ENCODE measurements at places on chromosomes 11 and 22.

GRCh38 chr11:2748814-2749554, 49.2 kb upstream of the KCNQ1OT1 start:
- no peak for DNase-seq

- no peak for DNase-seq
Measured at GRCh38 chr11:638631-639331, 1.7 kb downstream of the DRD4 start.

DNA sequence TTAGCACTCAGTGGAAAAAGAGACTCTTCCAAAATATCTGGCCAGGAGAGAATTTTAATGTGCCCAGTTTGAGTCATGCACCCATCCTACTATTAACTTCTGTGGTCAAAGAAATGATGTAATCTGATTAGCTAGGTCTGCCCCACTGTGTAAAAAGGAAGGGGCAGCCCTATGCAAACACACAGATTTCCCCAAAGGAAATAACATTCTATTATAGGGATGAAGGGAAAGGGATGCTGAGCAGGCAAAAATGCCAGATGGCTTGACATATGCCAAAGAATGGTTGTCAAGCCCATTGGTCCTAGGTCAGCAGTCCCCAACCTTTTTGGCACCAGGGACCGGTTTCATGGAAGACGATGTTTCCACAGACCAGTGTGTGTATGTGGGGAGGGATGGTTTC, 43.3 kb upstream of the PAK1 start:
- DNase-seq: no peak

DNA sequence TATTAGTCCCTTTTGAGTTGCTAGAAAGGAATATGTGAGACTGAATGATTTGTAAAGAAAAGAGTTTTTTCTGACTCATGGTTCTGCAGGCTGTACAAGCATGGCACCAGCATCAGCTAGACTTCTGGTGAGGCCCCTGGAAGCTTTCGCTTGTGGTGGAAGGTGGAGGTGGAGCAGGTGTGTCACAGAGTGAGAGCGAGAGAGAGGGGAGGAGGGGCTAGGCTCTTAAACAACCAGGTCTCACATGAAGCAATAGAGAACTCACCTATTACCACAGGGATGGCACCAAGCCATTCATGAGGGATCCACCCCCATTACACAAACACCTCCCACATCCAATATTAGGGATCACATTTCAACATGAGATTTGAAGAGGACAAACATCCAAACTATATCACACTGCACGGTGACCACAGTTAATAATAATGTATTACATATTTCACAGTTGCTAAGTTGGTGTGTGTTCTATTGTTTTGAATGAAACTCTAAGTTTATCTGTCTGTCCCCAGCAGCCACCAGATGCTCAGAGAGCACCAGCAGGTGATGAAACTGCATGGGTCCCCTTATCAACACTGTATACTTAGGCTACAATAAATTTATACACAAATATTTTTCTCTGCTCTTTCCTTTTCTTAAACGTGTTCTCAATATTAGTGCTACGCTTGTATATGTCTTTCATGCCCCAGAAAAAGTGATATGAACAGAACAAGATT, 14.1 kb downstream of the ZFP91 start:
- no peak for DNase-seq

DNA sequence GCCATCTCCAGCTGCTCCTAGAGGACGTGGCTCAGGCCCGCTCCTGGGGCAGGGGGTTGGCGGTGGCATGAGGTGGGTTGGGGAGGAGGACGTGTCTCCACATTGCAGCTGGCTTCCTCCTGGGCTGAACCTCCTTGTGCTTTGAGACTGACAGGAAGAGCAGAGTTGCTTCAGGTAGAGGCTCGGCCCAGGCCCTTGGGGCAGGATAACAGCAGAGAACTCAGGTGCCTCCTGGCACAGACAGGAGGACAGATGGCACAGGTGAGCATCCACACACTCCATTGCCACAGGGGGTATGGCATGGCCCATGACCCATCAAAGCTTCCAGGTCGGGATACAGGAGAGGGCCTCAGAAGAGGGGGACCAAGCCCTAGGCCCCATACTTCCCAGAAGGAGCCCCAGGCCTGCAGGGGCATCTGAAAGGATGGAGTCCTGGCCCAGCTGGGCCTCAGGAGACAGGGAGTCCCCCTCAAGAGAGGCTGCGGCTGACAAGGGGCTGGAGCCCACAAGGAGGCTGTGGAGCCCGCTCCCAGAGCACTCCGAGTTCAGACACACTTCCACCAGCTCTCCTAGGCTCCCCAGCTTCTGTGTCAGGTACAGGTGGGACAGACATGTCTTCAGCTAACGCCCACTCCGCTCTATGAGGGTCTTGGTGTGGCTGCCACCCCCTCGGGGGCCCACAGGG, 2.0 kb upstream of the KLHL35 start:
- DNase-seq: no peak

GRCh38 chr22:16559056-16559955, 33.3 kb downstream of the CCT8L2 start:
- DNase-seq: no peak

DNA sequence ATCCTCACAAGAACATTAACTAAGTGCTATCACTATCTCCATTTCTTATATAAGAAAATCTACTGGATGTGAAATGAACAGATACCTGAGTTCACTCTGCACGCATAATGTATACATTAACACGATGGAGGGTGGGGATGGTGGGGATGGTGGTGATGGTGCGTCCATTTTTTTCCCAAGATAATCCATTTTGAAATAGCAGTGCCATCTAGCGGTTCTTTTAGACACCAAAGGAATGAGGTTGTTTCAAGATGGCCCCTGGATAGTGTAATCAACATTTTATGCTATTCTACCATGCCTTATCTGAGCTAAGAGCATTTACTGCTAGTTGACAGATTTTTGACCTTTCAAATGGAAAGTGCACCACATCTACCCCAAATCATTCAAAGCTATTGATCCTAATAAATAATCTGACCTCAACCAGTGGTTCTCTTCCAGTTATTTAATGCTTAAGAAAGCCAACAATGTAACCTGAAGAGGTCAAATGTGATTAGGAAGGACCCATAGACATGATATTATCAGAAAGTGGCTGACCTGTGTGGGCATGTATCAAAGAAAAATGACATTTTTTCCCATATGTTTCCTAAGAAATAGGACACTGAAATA, 714.7 kb upstream of the TENM4 start:
- DNase-seq: no peak

GRCh38 chr11:25214535-25215176, 717.8 kb downstream of the LUZP2 start:
- no peak for DNase-seq

DNA sequence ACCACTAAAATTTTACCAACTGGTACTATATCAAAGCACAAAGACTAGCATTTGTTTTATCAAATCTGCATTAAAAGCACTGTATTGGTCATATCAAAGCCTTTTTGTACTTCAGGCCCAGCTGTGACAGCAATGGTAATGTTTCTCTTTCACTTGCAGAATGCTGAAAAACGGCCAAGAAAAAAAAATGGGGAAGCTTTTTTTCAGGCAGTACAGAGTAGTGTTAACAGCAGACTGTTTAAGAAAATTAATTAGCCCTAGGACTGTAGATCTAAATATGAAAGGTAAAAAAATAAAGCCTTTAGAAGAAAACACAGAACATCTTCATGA, 33.3 kb downstream of the DENND5A start:
- no peak for DNase-seq

GRCh38 chr11:62857541-62857982, 18.2 kb upstream of the WDR74 start:
- no peak for DNase-seq

GRCh38 chr11:19441752-19442553, 201.2 kb upstream of the E2F8 start:
- no peak for DNase-seq

GRCh38 chr11:68314203-68315170, 2.1 kb downstream of the LRP5 start:
- no peak for DNase-seq

GRCh38 chr11:32891657-32892354, 805 bp upstream of the QSER1 start:
- no peak for DNase-seq

GRCh38 chr11:20731676-20732215, 62.4 kb downstream of the NELL1 start:
- no peak for DNase-seq

- DNase-seq: no peak
Measured at GRCh38 chr11:64028398-64029115, 7.2 kb upstream of the FLRT1 start.

GRCh38 chr11:655036-655726, 18.1 kb downstream of the DRD4 start:
- DNase-seq: no peak

- peak; percentile 22 for DNase-seq
Measured at GRCh38 chr22:45242778-45243191, 2.1 kb upstream of the KIAA0930 start.

DNA sequence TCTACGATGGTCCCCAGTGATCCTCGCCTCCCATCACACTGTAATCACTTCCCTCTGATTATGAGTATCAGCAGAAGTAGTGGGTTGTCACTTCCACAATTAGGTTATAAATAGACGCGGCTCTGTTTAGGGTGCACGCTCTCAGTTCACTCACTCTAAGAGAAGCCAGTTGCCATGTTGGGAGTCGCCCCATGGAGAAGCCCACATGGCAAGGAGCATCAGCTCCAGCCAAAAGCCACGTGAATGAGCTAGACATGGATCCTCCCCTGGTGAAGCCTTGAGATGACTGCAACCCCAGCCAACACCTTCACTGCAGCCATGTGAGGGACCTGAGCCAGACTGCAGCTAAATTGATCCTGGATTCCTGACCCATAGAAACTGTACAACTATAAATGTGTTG, 26.4 kb upstream of the MYOD1 start:
- DNase-seq: no peak

- no peak for DNase-seq
Measured at GRCh38 chr22:45548991-45549761, 46.5 kb downstream of the FBLN1 start.

- DNase-seq: no peak
Measured at GRCh38 chr11:111298413-111299100, at the start of gene POU2AF3. Gene POU2AF3, plus strand, starts transcription at chr11:111298546. Its CDS starts 36 bp downstream, at chr11:111298582.

DNA sequence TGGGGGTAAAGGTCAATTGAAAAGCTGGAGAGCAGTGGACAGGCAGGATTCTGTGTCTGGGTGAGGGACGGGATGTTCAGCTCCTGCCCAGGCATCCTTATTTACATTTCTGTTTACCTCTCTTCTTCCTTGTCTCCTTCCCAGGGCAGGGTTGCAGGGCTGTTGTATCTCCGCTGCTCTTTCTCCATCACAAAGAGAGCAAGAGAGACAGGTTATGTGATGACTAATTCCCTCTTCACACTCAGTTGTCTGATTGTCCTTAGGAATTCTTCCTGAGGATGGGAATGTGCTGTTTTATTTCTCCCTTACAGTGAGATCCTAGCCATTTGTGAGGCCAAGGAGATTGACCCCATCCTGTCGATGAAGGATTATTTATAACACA, 104.9 kb downstream of the VPREB1 start:
- no peak for DNase-seq

GRCh38 chr11:42631220-42631843, 680.5 kb upstream of the API5 start:
- no peak for DNase-seq

DNA sequence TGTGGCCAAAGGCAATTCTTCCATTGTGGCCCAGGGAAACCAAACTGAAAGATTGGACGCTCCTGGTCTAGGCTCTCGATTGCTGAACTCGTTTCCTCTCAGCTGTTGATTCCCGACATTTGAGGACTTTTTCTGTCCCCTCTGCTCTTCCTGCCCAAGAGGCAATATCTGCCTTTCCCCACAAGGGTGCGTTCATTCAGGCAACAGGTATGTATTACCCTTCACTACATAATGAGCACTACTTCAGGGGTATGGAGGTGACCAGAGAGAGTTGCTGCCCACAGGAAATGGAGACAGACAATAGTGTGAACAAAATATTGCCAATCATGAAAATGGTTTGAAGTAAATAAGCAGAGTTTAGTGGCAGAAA, 8.2 kb downstream of the PTH start:
- DNase-seq: no peak

DNA sequence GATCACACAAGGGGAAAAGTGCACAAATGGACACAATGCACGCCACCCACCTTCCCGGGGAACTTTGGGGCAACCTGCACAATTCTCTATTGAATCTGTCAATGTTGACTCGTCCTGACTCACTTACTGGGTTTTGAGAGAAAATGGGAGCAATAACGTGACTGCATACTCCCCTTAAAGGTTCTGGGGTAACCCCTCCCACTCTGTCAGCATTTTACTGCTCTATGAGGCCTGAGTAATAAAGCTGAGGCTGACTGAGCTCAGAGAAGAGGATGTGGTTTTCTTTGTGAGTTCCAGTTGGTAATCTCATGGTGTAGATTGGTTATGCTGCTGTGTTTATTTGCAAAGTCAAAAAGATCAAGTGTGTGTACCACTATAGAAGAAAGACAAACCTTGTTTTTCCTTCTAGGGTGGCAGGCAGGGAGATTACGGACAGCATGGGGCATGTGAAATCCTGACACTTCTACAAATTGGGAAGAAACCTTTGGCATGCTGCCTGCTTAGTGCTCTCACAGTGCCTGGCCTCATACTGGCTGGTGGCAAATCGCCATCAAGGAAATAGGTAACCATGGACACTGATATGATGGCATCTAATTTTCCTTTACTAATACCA, 16.1 kb upstream of the APOA1 start:
- peak; percentile 45 for DNase-seq

GRCh38 chr22:27546157-27546935, 255.2 kb downstream of the MN1 start:
- DNase-seq: no peak

- DNase-seq: no peak
Measured at GRCh38 chr11:8749202-8749601, 66.6 kb downstream of the RPL27A start.

- no peak for DNase-seq
Measured at GRCh38 chr11:125370561-125371389, 125.3 kb downstream of the FEZ1 start.

- DNase-seq: no peak
Measured at GRCh38 chr11:70703141-70704064, 305.1 kb downstream of the CTTN start.

- DNase-seq: peak; percentile 41
Measured at GRCh38 chr22:40415531-40416266, 45.3 kb downstream of the SGSM3 start.

DNA sequence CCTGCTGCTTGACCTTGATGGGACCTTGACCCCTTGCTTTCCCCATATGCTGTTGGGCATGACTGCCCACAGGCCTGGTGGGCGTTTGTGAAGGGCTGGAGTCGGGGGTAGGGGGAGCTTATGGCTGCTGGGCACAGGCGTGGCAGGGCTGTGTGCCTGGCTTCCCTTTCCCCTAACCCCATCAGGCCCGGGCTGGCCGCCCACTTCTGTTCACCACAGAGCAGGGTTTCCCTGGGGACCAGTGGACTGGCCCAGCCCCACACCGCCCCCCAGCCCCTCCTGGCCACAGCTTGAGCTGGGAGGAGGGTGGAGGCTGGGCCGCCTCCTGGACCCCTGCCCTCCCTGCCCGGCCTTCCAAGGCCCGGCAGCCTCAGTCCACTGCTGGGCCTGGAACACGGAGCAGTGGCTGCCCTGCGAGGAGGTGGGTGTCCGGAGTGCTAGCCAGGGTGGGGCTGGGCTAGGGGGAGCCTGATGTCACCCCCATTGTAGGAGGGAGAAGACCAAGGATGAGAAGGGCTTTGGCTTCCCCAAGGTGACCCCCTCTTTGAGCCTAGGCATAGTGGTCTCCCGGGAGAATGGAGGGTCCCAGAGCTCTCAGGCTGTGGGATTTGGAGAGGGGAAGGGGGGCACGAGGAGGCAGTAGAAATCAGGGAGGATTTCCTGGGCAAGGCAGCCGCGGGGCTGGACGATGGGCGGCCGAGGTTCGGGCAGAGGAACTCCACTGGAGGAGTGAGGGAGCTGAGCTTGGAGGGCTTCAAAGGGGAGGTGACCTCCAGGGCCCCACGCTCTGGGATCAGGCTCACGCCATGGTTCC, at the start of gene AIFM3:
AIFM3 (plus strand) TSS at position 373 of the 814 bp plus-strand sequence. CDS start 690 bp downstream, outside the sequence.
- DNase-seq: no peak

Data from CD4-positive, alpha-beta T cell treated with Interferon gamma for 1 hour (primary cell).